Inflammatory macrophage treated with lipopolysaccharide for 4 hours (primary cell): ENCODE measurements at places on chromosomes 12 and 14.
A peak's percentile ranks its signal among the peaks of the same experiment; 100 is the strongest.

DNA sequence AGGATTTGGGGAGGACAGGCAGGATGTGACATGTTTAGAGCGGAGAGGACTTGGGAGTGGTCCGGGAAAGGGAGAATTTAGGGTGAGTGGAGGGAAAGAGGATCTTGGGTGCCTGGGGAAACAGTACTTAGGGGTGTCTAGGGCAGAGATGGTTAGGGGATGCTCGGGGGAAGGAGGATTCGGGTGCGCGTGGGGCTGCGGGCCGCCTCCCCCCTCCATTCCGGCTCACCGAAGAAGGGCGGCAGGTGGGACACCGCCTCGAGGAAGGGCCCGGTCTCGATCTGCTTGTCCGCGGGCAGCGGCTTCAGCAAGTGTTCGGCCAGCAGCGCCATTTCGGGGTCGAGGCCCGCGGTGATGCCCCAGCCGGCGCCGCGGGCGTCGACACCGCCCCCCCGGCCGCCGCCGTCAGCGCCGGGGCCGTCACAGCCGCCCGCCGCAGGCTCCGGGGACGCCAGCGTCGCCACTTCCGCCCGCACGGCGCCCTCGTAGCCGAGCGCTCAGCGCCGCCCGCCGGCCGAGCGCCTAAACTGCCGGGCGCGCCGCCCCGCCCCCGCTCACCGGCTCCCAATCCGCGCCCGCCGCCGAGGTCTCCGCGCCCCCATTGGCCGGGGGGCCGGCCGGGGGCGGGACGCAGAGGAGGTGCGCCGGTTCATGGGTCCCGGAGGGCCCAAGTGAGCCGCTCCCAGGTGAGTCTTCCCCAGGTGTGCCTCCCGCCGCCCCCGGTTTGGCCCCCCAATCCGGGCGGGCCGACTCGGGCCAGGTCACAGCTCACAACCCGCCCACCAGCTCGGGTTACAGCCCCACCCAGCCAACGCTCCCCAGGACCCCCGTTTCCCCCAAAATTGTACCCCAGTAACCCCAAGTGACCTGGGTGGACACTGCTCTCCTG, at the start of gene GLTP:
GLTP (minus strand) TSS at position 499 of the 889 bp plus-strand sequence; CDS start at position 332, 167 bp downstream.
- DNase-seq, result peak; percentile 93

- DNase-seq, result no peak
These were observed 136.8 kb downstream of the KCNH5 start for GRCh38 chr14:62908506-62908905.

DNA sequence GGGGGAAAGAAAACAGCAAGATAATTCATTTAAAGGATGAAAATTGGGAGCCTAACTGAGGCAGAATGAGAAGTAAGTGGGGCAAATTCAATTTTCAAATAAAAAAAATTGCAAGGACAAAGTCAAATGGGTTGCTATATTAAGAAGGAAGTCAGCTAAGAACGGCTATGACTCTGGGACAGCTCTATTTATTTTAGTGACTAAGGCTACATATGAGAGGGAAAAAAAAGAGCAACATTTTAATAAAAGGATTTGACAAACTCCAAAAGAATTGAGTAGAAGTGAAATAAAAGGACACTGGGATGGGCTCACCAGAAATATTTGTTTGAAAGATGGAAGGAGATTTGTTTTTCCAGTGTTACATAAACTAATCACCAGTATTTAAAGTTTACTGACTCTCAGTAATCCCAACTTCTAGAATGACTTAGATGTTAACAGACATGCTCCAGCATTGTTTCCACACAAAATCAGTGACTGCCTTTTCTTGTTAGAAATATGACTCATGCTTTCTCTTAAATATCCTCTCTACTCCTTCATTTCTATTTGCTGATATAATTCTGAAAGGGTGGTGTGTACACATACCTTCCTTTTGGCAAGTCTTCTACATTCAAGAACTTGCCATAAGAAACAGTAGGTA, 198.5 kb downstream of the SLC25A21 start:
- no peak for DNase-seq

- no peak for DNase-seq
These were observed 25.5 kb downstream of the ADIPOR2 start for GRCh38 chr12:1716215-1716862.

- no peak for DNase-seq
These were observed 71.2 kb downstream of the PPFIBP1 start for GRCh38 chr12:27595231-27595642.

- DNase-seq, result no peak
These were observed 39.4 kb downstream of the RPS29 start for GRCh38 chr14:49546766-49547165.

GRCh38 chr14:44791730-44792129, 170.0 kb downstream of the KLHL28 start:
- no peak for DNase-seq

GRCh38 chr12:62396750-62397149, 69.9 kb upstream of the MON2 start:
- no peak for DNase-seq

GRCh38 chr12:24553259-24553658, 395.6 kb downstream of the BCAT1 start:
- DNase-seq, result no peak

- DNase-seq, result peak; percentile 58
These were observed 40.7 kb upstream of the MTERF2 start for GRCh38 chr12:107027636-107028053.

DNA sequence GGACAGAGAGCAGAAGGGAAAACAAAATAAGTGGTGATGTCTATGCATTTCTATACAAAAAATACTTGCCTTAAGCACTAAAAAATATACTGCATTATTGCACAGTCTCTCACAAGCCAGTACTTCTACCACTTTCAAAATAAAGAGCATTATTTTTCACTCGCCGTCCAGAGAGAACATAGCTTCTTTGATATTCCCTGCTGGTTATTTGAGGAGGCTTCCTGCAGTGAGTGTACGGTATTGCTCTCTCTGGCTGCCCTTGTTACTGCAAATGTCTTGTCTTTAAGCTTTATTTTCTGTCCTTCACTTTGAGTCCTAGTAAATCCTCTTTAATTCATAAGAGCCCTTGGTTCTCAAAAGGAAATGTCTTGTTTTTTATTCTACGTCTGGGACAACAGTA, 81.1 kb downstream of the EML1 start:
- no peak for DNase-seq

DNA sequence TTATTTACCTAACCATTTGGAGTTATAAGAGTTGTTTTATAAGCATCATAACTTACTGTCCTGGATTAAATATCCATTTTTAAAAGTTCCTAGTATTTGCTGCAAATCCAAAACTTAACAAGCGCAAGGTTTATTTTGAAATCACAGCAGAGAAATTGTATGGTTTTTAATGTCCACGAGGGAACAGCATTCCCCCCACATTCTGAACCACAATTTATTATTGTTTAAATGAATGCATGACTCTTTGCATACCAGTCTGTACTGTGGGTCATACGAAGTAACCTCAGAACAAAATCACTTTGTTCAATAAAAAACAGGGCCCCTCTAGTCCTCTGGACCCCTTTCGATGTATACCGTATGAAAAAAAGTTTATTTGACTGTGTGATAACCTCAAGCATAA, 75.9 kb downstream of the DACT1 start:
- DNase-seq, result no peak

GRCh38 chr12:21776175-21776574, 1.7 kb upstream of the KCNJ8 start:
- DNase-seq, result no peak

DNA sequence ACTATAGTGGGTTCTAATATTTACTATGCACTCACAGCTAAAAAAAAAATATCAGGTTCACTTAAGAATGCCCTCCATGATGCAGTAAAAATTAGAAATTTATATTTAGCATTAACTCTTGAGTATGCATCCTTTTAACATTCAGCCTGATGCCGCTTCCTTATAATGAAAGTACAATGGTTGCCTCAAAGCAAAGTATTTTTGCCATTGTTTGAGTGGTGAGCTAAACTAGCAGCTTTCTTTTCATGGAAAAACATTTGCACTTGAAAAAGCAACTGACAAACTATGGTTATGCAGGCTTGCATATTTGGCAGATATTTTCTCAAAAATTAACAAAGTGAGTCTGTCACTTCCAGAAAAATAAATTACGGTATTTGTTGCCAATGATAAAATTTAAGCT, 188.6 kb downstream of the SLC6A15 start:
- no peak for DNase-seq

DNA sequence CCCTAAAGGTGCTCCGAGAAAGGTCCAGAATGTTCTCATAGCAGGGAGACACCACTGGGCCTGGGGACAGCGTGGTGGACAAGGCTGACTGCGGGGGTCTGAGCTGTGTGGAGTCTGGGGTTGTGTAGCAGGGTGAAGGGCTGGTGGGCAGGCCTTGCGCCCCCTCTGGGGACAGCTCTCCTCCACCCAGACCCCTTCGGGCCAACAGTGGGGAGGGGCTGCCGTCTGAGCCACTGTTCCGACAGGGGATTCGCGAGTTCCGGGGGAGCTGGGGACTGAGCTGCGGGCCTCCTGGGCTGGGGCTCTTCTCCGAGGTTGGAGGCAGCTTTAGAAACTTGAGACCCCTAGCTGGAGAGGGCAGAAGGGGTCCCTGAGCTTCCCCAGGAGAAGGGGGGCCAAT, 32.1 kb downstream of the NCKAP5L start:
- no peak for DNase-seq

- no peak for DNase-seq
These were observed 16.5 kb upstream of the IFT81 start for GRCh38 chr12:110107369-110108281.

- no peak for DNase-seq
These were observed 57.3 kb downstream of the KNTC1 start for GRCh38 chr12:122584177-122584863.

GRCh38 chr12:64944966-64945365, 120.5 kb downstream of the TBC1D30 start:
- DNase-seq, result no peak

DNA sequence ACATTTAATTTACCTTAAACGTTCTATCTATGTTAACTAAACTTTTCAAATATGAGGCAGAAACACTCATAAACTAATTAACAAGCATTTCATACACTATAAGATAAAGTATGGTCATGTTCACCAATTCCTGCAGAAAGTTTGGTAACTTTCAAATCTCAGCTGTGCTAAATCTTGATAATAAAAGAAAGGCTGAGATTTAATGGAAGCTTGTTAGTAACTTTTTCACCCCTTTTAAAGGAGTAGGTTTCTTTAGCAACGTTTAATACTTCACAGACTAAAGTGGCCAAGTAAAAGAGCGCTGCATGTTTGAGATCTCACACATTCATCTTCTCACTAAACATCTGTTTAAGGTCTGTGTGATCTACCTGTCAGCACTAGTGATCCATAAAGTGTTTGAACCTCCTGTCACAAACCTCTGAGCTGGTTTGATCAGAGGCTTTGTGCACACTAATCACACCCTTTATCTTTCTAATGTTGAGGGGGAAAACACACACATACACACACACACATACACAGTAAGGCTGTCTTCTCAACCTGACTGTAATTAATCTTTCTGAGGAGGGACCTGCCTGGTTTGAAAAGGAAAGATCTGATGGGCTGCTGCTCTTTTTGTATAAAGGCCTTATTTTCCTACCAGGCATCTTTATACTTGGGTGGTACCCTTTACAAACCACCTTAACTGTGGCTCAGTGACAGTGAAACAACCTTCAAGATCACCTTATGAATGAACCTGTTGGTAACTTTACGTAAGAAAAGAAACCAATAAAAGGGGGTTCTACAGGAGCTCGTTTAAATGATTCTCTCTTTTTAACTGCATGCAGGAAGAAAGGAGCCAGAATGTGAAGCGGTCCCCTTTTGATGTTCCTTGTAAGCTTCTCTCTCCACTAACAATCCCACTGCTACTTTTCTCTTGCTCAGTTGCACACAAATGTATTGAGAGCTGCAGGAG, 244.2 kb downstream of the SOX5 start:
- no peak for DNase-seq

GRCh38 chr12:7433276-7433822, 10.6 kb downstream of the CD163L1 start:
- no peak for DNase-seq

DNA sequence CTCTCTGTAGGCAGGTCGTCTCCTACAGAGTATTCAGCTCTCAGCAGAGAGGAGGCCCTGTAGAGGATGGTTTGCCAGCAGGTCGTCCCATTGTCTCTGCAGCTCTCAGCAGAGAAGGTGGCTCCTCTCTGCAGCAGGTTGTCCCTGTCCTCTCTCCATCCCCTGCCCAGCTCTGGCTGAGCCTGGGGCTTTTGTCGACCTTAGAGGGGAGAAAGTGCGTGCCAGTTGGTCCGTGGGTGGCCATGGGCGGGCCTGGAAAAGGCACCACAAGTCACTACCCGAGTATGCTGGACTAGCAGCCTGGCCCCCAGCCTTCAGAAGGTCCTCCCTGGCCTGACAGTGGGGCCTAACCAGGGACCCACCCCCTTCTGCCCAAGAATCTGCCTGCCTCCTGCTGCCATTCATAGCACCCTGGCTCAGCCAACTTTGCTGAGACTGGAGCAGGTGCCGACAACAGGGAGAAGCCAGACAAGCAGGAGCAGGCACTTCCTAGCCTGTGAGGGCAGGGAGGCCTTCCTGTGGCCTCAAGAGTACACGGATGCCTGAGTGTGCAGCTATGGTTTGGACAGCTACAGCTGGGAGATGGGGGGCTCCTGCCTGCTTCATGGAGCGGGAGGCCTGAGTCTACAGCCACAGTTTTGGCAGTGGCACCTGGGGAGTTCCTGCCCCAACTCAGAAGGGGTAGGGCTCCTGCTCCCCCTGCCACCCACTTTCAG, 59.7 kb upstream of the KCNH3 start:
- no peak for DNase-seq

- DNase-seq, result no peak
These were observed 34.6 kb downstream of the NOC4L start for GRCh38 chr12:132178801-132179401.

- DNase-seq, result no peak
These were observed 583.9 kb downstream of the ALG10 start for GRCh38 chr12:34605955-34606748.

DNA sequence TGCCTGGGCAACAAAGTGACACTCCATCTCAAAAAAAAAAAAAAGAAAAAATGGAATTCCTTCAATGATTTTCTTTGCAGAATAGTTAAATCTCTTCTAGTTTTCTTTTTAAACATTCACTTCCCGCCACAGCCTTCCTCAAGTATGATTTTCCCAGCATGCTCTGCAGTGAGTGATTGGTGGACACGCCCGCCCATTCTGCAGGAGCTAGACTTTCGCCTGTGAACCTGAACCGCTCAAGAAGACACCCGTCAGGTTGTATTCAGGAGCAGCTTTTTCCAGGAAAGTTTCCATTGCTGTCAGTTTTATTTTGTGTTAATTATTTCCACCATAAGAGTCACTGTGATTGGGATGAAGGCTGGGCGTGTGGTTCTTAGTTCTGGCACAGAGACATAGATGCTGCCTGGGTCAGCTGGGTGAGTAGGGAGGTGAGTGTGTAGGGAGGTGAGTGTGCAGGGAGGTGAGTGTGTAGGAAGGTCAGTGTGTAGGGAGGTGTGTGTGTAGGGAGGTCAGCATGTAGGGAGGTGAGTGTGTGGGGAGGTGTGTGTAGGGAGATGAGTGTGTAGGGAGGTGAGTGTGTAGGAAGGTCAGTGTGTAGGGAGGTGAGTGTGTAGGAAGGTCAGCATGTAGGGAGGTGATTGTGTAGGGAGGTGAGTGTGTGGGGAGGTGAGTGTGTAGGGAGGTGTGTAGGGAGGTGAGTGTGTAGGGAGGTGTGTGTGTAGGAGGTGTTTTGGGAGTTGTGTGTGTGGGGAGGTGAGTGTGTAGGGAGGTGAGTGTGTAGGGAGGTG, 76.2 kb downstream of the KIF26A start:
- no peak for DNase-seq

GRCh38 chr14:87971010-87971409, 22.0 kb downstream of the GALC start:
- DNase-seq, result no peak
